ENCODE measurements at places on chromosomes 7 and 10. TPM values are rescaled to one million over a fixed set of nuclear protein-coding genes. Genes with fewer than 3 reads are reported as not detected.

GRCh38 chr7:20393616-20394015 lies 62.9 kb downstream of the ITGB8 start:
- no peak for DNase-seq

Gene KIAA1549
- 1.3 TPM for total RNA-seq

GRCh38 chr7:130350945-130351790 lies 6.6 kb downstream of the CPA5 start:
- no peak for DNase-seq

DNA sequence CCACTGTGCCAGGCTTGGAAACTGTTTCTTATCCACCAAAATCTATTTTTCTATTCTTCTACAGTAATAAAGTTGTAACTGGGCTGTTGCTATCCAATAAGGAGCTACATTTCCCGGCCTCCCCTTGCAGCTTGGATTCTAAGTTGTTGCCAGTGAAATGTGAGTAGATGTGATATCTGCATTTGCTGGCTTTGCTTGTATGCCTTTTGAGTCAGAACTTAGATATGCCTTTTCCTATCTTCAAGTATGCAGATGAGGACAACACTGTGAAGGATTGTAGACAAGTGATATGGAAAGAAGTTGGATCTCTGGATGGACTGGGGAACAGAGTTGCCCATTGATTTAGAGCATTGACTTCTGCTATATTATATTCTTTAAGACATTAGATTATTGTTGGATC lies 236.9 kb downstream of the REEP3 start:
- no peak for DNase-seq

GRCh38 chr10:128062881-128063563 lies 63.2 kb downstream of the MKI67 start:
- DNase-seq, result peak; percentile 46

GRCh38 chr7:42753367-42753766 lies 158.5 kb downstream of the C7orf25 start:
- no peak for DNase-seq

Gene SHTN1
- total RNA-seq, result not detected

GRCh38 chr7:54259185-54259584 lies 283.0 kb upstream of the VSTM2A start:
- DNase-seq, result no peak

Gene SPDYE6
- total RNA-seq, result not detected

Gene OR2A5
- total RNA-seq, result not detected

Gene AP4M1
- total RNA-seq, result 12.2 TPM
